ENCODE measurements at places on chromosomes 16 and 17.

DNA sequence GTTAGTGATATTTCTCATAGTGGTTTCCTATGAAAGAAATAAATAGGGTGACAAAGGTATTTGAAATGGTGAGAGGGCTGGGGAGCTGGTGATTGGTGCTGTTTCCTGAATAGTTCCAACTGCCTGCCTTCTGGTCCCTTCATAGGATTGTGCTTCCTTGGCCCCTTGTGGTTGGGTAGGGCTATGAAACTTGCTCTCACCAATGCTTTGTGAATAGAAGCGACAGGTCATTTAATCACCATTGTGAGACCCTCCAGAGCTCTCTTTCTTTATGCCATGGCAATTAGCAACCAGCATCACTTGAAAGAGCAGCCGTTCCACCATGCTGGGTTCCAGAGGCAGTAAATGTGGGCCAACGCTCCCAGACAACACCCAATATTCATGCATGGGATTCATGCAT lies 23.7 kb upstream of the WWOX start:
- DNase-seq, result no peak

GRCh38 chr16:70429888-70430666 lies 8.8 kb downstream of the ST3GAL2 start:
- no peak for DNase-seq

GRCh38 chr16:64096689-64097088 lies 1025.2 kb downstream of the CDH11 start:
- DNase-seq, result no peak

GRCh38 chr16:66490774-66491715 lies 58.9 kb downstream of the TK2 start:
- DNase-seq, result no peak

DNA sequence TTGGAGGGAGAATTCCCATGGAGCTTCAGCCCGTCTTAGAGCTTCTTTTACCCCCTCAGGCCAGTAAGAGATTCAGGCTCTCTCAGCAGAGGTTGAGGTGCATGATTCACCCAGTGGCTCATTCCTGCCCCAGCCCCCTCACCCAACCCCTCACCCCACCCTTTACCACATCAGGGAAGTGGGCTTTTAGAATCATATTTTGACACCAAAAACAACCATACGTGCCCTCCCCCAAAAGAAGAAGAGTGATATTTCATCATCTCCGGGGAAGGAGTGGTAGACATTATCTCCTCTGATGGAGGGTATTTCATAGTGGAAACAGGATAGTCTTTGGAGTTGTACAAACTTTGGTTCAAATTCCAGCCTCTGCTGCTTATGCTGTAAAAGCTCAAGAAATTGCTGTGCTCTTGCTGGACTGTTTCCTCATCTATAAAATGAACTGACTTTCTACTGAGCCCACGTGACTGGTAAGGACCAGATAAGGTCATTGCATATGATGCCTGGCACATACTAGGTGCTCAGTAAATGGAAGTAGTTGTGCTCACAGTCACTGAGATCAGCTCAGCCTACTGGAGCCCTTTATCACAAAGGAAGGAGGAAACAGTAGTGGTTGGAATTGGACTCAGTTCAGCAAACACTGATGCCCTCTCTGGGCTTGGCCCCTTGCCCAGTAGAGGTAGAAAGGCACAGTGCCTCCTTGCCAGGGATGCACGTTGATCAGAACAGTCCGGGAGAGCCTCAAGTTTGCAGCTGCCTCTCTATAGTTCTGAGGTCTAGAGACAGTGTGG lies 18.3 kb upstream of the CCL5 start:
- peak; percentile 64 for DNase-seq

DNA sequence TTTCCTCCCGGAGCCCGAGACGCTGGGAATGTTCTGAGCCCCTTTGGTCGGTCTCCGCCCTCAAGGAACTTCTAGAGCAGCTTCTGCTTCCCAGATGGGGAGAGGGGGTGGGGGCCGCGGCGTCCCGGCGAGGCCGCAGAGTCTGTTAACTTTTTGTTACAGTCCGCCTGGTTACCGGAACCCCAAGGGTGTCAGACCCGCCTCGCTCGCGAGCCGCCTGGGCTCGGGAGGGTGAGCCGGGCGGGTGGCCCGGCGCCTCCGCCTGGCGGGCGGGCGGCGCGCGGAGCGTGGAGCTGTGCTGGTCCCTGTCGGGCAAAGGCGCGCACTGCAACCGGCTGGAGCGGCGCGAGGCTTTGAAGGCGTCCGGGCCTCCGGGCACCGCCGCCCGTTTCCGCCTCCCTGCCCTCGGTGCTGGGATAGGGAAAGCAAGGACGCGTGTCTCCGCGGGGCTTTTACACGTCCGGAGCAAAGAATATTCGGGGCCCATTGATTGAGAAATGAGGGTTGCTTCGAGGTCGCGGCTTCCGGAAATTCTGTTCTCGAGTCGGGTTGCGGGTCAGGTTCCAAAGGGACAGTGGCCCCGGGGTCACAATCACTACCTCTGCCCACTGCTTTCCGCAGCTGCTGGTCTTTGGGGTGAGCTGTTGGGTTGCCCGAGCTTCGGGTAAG lies 1.7 kb downstream of the HS3ST3B1 start:
- peak; percentile 89 for DNase-seq

DNA sequence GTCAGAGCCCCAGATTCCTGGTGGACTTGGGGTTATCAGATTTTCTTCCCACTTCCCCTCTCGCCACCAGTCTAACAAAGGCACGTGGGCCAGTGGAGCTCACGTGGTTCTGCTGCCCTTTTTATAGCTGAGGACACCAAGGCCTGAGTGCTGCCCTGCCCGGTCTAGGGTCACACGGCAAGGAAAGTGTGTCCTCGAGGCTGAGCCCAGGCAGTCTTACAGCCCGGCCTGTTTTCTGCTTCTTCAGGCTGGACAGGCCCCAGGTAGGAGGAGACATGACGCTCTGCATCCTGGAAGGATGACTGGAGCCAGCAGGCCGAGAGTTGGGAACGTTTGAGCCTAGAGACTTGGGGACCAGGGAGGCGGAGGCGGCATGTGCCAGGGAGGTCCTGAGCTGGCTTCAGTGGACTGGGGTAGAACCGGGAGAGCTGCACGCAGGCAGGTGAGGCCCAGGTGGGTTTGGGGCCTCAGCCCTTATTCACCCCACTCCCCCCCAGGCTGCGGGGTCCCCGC lies 3.5 kb downstream of the CTRB1 start:
- DNase-seq, result no peak

DNA sequence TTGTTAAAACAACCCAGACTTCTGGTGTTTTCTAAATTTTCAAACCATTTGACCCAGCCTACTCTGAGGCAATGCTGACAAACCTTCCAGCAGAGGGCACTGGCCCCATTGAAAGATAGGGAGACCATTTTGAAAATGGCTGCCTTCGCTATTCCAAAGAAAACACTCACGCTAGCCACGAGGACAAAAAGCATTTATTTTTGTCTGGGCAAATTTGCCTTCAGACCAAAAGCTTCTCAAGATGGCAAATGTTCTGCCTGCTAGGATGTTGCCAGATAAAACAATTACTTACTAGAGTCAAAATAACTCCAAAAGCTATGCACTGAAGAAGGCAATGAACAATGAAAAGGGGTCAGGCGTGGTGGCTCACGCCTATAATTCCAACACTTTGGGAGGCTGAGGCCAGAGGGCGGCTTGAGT lies 296.7 kb upstream of the IRX5 start:
- DNase-seq, result no peak

- DNase-seq, result no peak
Observed at GRCh38 chr17:78275355-78275754, 43.9 kb downstream of the TMEM235 start.

GRCh38 chr17:44878627-44879221 lies 20.5 kb downstream of the EFTUD2 start:
- no peak for DNase-seq

- no peak for DNase-seq
Observed at GRCh38 chr16:82736224-82736623, 109.5 kb downstream of the CDH13 start.

DNA sequence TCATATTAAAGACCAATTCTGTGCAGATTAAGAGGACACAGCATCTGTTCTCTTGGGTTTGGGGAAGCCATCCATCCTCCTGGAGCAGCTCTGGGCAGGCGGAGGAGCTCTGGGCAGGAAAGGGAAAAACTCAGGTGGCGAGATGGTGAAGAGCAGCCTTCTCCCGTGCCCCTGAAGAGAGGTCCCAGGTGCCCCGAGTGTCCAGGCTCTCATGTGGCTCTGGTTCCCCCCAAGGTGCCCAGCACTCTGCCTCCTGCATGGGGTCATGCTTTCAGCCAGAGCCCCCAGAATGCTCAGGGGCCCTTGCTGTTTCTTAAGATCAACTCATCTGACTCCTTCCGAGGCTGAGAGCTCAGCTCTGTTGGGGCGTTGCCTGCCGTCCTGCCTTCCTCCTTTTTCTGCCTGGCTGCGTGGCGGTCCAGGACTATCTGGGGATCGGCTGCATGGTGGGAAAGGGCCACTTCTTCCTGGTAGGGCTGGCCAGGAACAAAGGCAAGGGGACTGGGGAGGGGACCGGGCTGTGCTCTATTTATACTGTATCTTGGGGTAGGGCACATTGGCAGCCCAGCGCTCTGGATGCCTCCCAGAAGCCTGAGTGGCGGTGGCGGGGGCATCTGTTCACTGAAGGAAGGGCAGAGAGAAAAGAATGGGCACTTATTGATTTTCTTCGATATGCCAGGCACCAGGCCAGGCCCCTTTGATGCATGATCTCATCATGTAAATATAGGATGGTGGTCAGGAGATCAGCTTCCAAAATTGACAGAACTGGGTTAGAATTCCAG lies 103.2 kb upstream of the SDK2 start:
- DNase-seq, result no peak

- DNase-seq, result no peak
Observed at GRCh38 chr16:8901320-8901861, 19.2 kb downstream of the LITAFD start.

DNA sequence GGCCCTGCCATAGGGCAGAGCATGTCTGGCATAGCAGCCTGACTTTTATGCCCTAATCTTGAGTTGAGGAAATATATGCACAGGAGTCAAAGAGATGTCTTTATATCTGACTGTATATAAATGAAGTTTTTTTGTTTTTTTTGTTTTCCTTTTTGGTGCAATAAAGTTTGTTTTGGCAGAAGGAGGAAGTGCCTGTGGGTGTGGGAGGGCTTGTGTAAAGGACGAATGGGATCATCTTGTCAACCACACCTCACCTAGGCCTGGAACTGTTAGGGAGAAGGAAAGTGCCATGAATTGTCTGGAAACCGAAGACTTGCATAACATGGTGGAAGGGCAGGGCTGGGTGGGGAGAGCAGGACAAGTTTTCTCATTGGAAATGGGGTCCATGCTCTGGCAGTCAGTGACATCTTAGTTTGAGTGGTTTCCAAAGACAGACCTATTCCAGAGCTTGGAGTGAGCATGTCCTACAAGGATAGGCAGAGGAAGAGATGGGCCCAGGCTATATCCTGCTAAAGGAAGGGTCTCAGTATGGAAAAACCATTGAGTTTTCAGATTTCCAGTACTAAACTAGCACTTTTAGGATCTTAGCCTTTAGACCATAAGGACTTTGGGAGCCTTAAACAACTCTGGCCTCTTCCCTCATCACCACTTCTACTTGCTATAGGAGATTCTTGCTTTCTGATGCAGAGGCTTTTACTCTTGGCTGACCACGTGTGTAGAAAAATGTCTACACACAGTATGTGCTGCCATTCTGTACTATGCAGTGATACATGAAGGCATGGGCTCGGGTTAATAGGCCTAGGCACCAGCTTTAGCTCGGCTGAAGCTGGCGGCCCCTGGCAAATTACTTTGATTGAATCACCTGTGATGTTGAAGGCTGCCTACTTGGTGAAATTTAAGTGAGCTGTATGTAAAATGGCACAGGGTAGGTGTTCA lies 15.5 kb downstream of the SNF8 start:
- DNase-seq, result no peak

- no peak for DNase-seq
Observed at GRCh38 chr17:28086519-28086918, 44.0 kb downstream of the NLK start.

DNA sequence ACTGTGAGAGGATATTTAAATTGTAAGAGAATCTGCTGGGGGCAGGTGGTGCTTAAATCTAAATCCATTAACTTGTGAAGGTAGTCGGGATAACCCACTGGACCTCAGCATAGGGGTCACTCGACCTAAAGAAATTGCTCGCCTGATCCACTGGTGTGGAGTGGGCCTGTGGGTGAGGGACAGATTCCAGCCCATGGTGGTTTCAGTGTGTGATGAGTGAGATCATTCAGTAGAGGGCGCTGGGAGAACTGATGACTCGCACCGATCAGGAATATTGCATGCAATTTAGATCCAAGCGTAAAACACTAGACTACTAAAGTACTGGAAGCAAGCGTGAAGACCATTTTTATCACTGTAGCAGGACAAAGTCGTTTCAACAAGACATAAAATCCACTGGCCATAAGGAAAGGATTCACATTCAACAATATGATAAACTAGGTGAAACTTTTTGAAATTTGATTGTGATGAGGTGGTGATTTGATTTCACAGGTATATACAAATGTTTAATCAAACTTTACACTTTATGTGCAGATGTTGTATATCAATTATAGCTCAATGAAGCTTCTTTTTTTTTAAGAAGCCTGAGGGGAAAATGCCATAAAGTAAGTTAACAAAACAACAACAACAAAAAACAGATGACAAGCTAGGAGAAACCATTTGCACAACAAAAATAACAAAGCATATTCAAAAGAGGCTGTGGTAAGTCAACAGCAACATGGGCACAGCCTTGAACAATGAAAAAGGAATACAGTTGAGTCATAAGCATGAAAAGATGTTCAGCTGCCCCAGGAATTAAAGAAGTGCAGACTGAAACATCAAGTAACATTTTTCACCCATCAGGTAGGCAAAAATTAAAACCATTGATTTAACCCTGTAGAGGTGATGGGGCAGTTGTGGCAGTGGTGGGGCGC lies 7.5 kb upstream of the TMEM170A start:
- DNase-seq, result peak; percentile 37

GRCh38 chr16:30184891-30185682 lies 1.7 kb downstream of the CORO1A start:
- DNase-seq, result peak; percentile 36

GRCh38 chr16:88700636-88701482 lies 5.3 kb downstream of the RNF166 start:
- peak; percentile 99 for DNase-seq

DNA sequence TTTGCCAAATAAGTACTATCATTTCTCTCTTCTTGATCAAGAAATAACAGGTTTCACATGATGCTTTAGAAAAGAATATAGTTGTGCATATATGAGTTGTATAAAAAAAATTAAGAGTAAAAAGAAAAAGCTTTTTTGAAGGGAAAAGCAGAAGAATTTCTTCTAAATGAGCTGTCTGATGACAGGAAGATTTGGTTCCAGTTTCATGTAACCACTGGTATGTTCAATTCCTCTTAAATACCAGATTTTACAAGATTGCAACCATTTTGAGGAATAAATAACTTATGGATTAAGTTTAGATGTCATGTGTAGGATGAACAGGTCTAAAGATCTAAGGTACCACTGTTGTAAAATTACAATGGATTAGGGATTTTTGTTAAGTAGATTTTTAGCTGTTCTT lies 45.0 kb downstream of the VMP1 start:
- no peak for DNase-seq

DNA sequence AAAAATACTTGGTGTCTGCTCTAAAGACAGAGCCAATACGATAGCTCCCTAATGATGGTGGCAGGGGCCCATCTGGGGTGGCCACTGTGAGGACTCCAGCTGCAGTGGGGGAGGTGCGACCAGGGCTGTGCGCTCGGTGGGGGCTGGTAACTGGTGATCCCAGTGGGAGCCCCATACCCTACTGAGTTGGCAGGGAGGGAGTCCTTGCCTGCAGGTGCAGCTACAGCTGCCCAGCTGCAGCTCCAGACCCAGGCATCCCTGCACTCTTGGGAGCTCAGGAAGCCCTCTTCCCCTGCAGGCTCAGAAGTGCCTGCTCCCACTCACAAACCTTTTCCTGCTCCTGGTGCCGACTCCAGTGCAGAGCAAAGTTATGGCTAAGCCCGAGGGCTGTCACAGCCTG lies 31.2 kb upstream of the KIF2B start:
- no peak for DNase-seq

- no peak for DNase-seq
Observed at GRCh38 chr16:67388591-67388990, 4.7 kb downstream of the TPPP3 start.
